ENCODE measurements at places on chromosomes 6 and 20.

DNA sequence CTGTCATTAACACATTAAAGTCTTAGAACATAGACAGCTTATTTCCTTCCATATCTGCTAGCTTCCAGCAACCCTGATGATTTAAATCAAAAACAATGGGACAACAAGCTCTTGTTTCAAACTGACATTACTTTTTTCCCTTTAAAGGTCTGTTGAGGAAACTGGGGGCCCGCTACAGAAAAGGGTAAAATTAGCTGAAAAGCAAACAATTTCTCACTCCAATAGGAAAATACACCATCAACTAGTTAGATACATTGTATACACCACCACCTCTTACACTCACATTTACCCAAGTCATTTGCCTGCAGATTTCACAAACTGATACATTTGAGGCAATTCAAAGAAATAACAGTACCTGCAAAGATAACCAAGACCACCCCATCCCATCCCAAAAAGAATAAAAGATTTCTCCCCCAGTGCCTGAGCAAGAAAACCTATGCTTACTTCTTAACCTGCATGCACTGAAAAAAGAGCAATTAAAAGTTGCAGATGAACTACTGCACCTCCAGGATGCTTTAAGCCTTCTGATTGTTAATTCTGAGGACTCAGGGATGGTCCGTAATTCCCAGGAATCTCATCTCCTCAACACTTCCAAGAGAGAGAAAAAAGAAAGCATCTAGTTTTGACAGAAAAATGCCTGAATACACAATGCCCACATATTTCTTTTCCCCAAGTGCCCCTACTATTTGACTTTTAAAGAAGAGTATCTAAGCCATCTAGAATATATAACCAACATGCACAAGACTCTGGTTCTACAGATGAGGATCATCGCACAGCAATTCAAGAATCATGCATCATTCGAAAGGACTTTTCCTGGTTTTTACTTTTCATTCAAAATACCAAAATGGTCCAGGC is 5.6 kb downstream of the ZMYND8 start:
- peak; percentile 57 for DNase-seq

DNA sequence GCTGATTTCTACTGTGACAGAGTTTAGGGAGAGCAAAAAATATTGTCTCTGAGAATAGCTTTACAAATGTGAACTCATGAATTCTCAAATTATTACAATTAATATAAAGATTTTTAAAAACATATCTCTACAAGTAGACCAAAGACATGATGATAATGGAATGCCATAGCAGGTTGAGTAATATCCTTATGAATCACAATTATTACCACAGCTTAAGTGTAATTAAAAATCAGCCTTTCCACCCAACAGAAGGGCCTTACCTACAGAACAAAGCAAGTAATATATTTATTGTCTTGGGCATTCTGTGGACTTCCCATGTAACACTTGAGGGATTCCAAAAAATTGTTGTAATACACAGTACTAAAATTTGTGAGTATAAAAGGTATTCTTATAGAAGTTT is 1099.6 kb upstream of the GJE1 start:
- DNase-seq, result no peak

- DNase-seq, result no peak
Observed at GRCh38 chr6:35142588-35143569, 1.7 kb upstream of the TCP11 start.

GRCh38 chr6:140049251-140049650 is 674.8 kb upstream of the CITED2 start:
- DNase-seq, result no peak

- no peak for DNase-seq
Observed at GRCh38 chr6:56222499-56222898, 24.9 kb downstream of the COL21A1 start.

DNA sequence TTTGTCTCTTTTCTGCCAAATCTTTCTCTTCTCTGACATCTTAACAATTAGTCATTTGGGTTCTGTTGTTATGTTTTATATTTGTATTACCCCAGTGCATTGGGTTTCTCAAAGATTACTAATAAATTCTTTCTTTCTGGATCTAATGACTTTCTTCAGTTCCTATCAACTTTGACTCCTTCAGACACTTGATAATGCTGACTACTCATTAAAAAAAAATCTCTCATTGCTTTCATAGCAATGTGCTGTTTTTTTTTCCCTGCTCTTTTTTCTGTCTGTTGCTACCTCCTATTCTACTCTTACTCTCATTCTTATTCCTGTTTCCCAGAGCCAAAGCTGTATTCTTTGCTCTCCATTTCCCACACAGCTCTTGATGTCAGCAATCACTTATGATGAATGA is 81.3 kb upstream of the MAP3K7 start:
- DNase-seq, result no peak

GRCh38 chr6:17583811-17584210 is 16.3 kb upstream of the FAM8A1 start:
- DNase-seq, result no peak

GRCh38 chr6:74289884-74290283 is 593.9 kb downstream of the CD109 start:
- no peak for DNase-seq

DNA sequence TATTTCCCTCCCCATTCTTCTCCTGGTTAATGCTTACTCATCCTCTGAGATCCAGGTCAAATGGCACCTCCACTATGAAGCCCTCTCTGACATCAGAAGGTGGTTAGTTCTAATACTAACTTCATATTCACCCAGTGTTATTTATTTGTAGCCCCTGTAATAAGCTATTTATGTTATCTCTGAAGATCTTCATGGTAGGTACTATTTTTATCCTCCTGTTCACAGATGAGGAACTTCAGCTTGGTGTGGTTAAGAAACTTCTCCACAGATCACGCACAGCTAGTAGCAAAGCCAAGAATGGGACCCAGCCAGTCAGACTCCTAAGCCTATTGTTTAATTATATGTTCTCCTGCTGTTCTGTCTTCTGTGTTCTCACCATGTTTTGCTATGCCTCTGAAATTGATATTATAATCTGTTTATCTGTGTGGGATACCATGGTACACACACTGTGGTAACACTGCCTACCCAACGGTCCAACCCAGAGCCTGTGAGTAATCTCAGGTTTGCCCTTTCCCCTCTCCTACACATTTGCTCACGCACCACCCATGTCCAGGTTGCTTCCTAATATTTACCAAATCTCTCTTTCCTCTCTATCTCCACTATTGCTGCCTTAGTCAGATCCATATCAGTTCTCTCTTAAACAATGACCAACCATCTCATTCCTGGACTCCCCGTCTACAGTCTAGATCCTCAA is 98.4 kb downstream of the IPCEF1 start:
- DNase-seq, result no peak

DNA sequence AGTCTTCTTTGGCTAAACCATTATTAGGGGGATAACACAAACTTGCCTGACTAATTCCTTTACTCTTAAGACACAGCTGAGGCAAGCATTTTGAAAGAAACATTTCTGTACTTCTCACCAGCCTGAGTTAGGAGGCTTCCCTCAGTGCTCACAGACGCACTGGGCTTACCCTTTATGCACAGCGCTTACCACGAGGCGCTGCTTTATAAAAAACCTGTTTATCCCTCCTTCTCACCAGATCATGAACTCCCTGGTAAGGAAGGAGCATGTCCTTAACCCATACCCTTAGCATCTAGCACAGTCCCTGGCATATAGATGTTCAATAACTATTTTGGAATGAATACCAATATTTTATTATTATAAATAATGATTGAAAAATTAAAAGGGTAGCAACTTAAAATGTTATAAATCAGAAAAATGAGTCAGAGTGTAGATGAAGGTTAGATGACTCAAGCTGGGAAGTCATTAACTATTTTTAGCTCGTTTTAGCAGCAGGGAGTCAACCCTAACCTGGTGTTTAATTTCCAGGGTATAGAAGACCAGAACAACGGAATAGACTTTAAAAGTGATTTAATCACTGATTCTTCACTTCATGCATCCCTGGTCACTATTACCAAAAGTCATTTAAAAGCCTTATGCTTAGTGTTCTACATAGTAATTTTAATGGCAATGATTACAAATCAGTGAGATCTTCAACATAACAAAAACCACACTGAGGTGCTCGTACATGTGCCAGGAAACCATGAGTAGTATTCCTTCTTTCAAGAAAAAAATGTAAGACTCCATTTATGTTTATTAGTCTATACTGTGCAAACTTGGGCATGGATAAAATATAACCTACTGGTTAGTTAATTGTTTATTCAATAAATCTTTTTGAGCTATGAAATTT is 4.1 kb upstream of the TPD52L1 start:
- no peak for DNase-seq

DNA sequence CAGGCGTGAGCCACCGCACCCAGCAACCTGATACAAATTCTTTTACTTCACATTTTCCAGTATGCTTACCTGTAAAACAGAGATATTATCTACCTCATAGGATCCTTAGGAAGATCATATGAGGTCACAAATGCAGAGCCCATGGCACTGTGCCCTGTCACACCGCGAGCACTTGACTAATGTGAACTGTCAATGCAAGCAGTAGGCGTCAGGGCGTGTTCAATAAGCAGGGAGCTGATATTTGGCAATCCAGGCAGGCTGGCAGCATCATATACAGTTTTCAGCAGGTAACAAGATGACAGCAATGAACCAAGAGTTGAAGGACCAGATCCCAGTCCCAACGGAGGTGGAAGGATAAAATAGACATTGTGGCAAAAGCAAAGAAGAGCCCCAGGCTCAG is 14.6 kb upstream of the ARID1B start:
- no peak for DNase-seq

DNA sequence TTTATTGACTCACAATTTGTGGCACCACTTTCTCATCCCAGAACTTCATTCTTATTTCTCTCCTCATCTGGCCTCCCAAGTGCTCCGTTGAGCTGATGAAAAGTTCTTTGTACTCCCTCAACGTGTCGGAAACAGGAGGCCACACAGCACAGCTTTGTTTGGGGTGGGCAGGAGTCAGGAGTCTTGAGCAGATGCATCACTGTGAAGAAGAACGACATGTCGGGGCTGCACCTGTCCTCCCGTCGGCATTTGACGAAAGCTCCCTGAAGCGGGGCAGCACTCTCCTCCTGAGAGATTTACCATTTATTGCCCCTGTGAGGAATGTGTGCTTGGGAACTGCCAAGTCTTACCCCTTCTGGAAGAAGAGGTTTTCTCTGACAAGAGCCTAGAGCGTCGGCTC is 28.1 kb downstream of the TAF8 start:
- no peak for DNase-seq

Measured in cerebellar cortex (tissue), 1 donor.